AG08396 (cell line): ENCODE measurements at places on chromosomes 4 and X.

- DNase-seq, result no peak
Observed at GRCh38 chrX:140500441-140500840, 4.4 kb downstream of the SOX3 start.

DNA sequence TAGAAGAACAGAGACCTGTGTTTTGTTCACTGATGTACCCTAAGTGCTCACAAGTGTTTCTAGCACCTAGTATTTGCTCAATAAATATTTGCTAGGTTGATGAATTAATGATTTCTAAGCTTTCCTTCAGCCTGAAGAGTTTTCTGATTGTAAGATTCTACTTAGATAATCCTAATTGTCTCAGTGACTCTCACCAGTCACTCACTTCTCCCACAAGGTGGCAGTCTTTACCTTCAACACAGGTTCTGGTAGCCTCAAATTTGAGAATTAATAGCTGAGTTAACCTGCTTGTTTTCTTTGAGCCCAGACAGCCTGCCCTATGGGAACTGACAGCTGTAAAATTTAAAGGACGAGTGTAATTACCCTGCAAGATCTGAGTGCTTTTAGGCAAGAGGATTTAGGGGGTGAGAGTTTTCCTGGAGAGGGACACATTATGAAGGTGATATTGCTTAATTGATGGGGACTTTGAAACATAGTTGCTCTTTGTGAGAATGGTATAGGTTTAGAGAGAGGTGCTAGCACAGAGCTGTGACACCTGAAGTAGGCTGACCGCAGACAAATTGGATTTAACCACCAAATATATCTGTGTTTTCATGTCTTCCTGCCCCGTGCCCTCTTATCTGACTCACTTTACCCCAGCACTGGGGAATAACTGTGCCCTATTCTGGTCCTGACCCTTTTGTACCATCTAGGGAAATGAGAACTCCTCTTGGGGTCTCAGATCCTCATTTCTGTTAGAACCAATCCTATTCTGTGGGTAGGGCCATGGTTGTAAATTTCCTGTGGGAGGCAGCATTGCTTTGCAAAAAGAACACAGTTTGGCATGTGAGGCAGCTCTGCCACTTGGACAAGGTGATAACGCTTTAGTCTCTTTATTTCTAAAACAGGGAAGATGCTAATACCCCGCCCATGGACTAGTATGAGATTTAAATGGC is 27.7 kb downstream of the CD38 start:
- peak; percentile 60 for DNase-seq

DNA sequence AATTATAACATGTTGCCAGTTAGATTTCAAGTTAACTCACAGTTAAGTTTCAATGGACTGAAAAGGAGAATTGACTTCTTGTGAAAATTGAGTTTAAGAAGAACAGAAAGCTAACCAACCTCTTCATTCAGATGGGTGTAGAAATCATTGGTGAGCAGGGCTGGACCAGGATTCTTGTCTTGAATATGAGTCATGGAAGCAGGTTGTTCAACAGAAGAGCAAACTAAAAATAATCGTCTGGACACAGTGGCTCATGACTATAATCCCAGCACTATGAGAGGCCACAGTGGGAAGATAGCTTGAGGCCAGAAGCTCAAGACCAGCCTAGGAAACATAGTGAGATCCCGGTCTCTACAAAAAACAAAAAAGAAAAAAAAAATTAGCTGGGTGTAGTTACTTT is 98.2 kb downstream of the ARSJ start:
- no peak for DNase-seq

DNA sequence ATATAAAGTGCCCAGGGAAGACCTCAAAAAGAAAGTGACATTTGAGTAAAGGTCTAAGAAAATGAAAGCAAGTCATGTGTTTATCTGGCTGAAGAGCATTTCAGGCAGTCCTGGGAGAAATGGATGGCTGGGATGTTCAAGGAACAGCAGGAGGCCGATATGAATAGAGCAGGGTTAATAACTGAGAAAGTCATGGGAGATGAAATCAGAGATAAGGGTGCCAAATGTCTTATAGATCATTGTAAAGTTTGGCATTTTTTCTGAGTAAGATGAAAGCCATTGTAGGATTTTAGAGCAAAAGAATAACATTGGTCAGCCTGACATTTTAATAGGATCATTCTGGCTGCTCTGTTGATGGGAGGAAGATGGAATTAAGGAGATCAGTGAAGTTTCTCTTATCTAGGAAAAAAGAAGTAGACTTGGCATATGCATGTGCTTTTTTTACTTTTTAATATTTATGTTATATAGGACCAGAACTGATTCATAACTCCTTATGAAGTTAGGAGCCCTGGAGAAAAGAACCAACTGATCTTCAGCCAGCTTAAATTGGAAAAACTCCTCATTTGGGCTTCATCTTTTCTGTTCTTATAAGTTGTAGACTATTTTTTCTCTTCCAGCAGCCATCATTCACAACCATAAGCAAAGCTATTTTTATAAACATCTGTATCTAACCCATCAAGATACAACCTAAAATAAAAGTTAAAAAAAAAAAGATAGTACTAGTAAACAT is 18.6 kb downstream of the AIMP1 start:
- no peak for DNase-seq

- DNase-seq, result no peak
Observed at GRCh38 chr4:109816082-109816442, 500 bp downstream of the GAR1 start.

DNA sequence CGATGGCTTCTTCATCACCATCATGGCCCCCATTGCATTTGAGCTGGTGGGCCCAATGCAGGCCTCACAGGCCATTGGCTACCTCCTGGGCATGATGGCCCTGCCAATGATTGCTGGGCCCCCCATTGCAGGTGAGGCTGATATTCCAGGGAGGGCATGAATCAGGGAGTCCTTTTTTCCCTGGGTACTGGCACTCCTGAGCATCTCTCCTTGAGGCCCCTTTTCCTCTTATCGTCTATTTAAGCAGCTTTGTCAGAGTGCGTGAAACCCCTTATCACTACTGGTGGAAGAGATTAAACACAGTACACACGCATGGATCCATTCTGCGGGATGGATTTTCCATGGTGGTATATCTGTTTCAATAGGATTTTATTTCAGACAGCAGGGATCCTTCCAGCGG is 85.1 kb downstream of the RLIM start:
- no peak for DNase-seq

GRCh38 chrX:6694977-6695376 is 160.1 kb upstream of the VCX3A start:
- DNase-seq, result no peak

GRCh38 chrX:73478961-73479360 is 32.1 kb downstream of the CDX4 start:
- DNase-seq, result no peak

- no peak for DNase-seq
Observed at GRCh38 chr4:13492747-13493146, 8.6 kb upstream of the RAB28 start.

- no peak for DNase-seq
Observed at GRCh38 chr4:177079327-177079726, 230.3 kb upstream of the NEIL3 start.

DNA sequence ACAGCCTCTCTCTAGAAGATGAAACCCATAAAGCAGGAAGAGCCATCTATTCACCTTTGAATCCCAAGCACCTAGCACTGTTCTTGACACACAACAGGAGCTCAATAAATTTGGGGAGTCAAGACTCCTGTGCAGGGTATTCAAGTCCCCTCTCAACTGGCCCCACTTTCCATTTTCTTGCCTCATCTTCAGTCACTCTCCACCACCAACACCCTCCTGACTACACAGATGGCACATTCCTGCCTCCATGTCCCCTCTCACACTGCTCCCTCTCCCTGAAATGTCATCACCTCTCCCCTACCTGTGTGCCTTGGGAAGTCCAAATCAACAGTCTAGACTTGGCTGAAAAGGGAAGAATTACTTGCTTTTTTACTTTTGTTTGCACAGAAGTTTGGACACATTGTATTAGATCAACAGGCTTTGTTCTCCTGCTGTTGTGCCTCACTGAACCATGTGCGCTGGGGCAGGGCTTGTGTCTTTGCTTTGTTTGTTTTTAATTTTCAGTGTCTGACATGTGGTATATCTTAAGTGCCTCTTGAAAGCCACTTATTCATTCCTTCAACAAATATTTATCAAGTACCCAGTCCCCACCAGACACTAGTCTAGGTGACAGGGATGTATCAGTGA is 85.1 kb downstream of the APBB2 start:
- DNase-seq, result no peak

GRCh38 chr4:159549098-159549518 is 446.2 kb downstream of the RAPGEF2 start:
- DNase-seq, result no peak

DNA sequence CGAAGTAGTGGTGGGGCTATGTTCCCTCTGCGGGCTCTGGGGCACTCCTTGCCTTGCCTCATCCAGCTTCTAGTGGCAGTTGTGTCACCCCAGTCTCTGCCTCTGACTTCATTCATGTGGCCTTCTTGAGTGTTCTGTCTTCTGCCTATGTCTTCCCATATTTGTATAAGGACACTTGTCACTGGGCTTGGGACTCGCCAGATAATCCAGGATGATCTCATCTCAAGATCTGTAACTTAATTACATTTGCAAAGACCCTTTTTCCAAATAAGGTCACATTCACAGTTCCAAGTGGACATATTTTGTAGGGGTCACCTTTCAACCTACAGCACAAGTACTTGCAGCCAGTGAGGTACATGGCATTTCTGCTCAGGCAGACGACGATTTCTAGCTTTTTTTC is 30.3 kb upstream of the CLDN24 start:
- DNase-seq, result no peak

DNA sequence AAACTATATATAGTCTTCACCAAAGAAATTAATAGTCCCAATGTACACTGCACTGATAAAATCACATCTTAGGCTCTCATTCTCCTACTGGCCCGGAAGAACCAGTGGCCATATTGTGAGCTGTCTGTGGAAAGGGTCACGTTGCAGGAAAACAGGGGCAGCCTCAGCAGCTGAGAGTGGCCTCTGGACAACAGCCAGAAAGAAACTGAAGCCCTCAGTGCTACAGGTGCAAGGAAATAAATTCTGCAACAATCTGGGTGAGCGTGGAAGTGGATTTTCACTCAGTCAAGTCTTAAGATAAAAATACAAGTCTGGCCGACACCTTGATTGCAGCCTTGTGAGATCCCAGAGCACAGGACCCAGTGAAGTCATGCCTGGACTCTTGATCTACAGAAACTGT is 3.2 kb upstream of the SLC25A14 start:
- DNase-seq, result no peak

- no peak for DNase-seq
Observed at GRCh38 chrX:46611658-46612362, 38.2 kb downstream of the CHST7 start.

- no peak for DNase-seq
Observed at GRCh38 chrX:97234471-97235081, 350.9 kb downstream of the RPA4 start.

- peak; percentile 21 for DNase-seq
Observed at GRCh38 chr4:83961575-83961974, 425.7 kb downstream of the GPAT3 start.

DNA sequence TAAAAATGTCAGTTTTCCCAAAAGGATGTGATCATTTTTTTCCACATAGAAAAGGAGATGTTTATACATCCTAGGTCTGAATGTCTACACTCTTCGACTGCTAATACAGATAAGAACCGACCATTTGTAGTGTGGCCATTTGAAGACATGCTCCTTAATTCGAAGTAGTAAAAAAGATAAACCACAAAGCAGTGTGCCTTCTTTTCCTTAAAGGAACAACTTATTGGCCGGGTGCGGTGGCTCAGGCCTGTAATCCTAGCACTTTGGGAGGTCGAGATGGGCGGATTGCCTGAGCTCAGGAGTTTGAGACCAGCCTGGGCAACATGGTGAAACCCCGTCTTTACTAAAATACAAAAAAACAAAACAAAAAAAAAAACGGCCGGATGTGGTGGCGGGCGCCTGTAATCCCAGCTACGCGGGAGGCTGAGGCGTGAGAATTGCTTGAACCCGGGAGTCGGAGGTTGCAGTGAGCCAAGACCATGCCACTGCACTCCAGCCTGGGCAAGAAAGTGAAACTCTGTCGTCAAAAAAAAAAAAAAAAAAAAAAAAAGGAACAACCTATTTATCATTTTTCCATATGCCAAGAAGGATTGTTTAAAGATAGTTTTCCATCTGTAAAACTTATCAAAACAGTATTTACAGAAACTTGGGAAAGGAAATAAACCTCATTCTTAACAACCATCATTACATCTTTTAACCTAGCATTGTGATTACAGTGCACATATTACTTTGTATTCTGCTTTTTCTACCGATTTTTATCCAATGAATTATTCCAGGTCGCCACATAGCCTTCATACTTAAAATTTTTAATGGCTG is 2.6 kb downstream of the INTS6L start:
- no peak for DNase-seq

DNA sequence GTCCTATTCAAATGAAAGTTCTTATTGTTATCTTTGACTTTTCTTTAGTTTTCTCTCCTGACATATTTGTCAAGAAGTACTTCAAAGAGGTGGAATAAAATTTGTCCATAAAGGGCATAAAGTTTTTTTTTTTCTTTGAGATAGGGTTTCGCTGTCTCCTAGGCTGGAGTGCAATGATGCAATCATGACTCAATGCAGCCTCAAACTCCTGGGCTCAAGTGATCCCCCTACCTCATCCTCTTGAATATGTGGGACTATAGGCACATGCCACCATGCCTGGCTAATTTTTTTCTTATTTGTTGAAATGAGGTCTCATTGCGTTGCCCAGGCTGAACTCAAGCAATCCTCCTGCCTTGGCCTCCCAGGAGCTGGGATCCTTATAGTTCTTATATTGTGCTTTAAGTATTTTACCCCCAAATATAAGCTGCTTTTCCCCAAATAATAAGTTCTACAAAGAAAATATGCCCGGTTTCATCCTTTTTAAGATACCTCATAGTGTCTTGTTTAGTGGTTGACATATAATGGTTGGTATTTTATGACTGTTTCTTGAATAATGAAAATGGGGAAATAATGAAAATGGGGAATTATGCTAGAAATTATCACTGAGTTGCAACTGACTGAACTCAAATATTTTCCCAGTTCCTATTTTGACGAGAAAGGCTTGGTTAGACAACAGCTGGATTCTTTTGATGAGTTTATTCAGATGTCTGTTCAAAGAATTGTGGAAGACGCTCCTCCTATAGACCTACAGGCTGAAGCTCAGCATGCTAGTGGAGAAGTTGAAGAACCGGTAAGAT is 11.6 kb downstream of the POLR2B start:
- no peak for DNase-seq
